HuH-7 (cell line): ENCODE measurements at places on chromosomes 1 and 21.
A peak's percentile ranks its signal among the peaks of the same experiment; 100 is the strongest.

DNA sequence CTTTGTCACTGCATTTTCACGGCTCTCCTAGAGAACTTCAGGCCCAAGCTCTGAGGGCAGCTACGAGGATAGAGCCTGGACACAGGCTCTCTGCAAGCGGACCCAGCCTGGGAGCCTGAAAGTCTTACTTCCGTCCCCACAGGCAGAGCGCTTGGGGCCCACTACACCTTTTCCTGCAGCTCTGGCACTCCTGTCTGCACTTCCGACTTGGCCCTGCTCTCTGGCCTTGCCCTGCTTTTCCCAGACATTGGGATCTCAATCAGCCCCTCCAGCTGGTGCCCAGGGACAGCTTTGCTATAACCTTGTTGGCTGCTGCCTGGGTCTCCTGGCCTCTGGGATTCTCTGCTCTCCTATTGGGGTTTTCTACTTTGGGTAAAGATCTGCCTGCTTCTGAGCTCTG, 27.6 kb downstream of the WNT4 start:
- no peak for DNase-seq

GRCh38 chr1:118360817-118361216, 175.8 kb upstream of the SPAG17 start:
- no peak for DNase-seq

DNA sequence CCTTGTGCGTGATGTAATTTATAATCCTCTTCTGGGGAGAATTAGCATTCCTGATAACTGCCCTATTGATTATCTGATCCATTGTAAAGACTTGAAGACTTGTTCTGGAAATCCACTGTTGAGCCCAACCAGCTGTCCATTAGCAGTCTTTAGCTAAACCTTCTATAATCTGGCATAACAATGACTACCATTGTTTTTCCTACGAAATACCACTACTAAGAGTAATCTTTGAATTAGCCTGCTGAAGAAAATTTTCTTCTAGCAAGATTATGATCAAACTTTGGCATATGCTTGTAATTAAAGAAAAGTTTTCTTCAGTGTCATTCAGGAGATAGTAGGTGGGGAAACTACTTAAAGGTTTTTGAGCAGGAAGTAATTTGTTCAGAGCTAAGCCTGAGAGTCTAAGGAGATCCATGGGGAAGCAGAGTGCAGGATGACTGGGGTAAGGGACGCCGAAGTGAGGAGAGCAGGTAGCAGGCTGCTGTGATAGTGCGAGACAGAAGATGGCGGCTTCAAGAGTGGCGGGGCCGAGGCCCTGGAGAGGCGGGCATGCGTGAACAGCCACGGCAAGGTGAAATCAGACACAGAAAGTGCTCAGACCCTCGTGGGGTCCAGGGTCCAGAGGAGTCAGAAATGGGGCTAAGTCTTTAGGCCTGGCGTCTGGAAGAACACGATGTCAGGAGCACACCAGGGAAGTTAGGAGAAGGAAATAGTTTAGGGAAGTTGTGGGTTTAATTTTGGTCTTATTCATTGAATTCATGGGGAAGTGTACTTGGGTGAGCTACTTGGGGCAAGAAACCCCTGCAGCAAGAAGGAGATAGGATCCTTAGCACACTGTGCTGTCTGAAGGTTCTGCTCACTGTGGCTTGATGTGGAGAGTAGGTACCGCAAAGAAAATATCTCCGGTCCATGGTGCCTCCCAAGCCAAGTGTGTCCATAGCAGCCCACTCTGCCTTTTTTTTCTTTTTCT, 112.6 kb upstream of the ADAR start:
- no peak for DNase-seq

GRCh38 chr1:246947255-246947654, 15.5 kb upstream of the AHCTF1 start:
- no peak for DNase-seq

GRCh38 chr21:20856926-20857325, 141.3 kb upstream of the NCAM2 start:
- DNase-seq: peak; percentile 56

DNA sequence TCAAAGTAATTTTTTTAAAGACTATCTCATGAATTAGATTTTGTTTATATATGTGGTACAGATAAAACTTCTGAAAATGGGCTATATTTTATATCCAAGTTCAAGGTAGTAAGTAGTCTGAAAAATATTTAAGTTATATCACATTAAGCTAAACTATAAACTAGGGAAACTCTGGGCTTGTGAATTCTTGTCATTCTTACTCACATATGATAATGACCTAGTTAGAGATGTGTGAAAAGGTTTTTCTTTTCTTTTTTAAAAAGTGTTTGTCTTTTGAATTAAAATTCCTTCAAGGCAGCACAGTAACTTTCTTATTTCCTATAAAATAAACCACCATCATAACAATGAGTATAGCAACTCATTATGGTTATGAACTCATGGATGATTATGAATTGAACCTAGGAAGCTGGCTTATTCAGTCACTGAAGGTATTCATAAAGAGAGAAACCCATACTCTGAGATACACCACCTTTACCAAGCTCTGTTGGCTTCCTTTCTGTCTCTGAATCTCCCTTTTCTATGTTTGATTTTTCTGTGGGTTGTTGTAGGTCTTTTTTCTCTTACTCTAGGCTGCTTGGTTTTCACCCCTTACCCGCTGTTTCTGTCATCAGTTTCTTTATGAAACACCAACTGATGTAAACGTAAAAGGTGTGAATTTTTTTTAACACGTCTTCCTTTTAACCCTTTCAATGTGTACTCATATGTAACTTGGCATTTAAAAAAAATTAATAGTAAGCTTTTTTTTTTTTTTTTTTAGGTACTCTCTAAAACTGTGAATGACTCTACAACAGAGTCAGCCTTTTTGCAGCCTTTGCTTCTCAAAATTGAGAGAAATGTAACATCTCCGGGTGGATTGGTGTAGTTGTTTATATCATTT, 25.2 kb downstream of the IL12RB2 start:
- DNase-seq: no peak

DNA sequence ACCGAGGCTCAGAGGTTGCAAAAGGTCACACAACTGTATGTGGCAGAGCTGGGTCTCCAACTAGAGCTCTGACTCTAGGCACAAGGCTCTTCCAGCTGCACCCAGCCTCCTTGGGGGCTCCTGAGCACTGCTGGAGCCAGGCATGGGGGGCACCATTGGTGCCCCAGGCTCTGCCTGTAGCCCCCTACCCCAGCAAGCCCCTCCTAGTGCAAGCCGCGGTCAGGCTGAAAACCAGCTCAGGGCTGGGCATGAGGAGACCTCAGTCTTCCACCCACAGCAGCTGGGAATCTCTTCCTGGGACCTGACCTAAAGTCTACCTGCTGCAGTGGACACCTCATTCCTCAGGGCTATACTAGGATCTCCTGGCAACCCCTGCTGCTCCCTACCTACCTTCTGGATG, 14.6 kb downstream of the TNNT2 start:
- DNase-seq: no peak

DNA sequence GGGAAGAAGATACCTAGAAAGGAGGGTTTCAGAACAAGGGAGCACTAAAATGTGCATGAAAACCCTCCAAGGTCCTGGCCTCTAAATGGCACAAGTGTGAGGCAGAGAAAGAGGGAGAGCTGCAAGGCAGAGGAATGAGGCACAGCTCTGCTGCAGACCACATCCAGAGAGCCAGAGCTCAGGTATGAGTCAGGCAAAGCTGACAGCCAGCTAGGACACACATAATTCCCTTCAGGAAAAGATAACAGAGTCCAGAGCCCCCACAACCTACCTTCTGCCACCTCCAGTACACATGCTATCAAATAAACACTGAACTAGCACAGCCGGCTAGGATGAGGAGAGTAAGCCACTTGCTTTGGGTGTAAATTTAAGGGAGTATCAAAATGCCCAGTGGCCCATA, 62.2 kb downstream of the HSF2BP start:
- DNase-seq: peak; percentile 20

DNA sequence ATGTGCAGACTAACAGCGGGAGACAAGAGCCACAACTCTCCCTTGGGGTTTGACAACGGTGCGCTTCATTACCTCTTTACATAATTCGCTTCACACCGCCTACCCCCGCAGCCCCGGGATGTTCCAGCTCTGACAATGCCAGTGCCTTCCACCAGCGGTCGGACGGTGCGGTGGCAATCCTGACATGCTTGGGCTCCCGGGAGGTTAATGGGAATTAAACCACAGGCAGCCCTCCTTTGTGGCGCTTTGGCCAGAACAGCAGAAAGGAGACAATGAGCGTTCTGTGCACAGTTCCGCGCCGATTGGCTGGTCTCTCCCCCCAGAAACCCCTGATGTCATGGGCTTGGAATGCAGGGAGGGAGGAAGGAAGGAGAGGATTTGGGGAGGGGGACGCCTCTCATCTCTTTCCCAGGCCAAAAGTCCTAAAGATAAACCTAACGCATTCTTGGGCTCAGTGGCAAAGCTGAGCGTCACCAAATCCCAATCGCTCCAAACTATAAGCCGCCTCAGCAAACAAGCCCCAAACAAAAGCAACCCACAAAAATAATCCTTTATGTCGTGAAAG, 1.3 kb downstream of the CNN3 start:
- DNase-seq: peak; percentile 58

DNA sequence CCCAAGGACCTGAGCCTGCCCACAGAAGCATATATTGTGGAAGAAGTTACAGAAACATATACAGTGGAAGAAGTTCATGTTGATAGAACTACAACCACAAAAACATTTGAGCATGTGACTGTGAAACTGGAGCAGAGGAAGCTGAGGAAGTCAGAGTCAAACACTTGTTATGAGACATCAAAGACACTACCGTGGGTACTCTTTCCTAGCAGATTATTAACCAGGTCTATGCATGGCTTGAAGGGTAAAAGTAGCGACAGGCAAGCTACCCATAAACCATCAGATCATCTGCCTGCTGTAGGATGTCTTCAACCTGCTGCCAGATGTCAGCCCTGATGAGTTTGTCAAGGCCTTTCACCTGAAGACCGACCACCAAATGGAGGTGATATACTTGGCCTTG, 35.8 kb downstream of the IVNS1ABP start:
- DNase-seq: no peak

GRCh38 chr1:226633541-226634165, 85.1 kb downstream of the STUM start:
- DNase-seq: no peak

DNA sequence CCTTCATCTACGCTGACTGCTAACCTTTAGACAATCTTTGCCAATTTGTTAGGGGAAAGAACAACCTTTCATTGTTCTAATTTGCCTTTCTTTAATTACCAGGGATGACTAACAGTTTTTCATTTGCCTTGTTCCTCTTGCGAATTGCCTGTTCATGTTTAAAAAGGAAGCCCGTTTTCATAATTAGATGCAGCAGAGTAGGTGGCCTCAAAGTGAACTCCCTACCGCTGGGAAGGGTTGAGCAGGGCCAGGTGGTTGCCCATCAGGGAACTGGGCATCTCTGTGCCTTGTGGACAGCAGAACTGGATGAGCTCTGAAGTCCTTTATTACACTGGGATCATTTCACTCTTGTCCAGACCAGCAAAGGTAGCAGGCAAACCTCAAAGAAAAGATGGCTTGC, 59.0 kb downstream of the HIVEP3 start:
- no peak for DNase-seq

GRCh38 chr1:8011923-8012858, 13.9 kb downstream of the ERRFI1 start:
- DNase-seq: no peak

- DNase-seq: no peak
These were observed 60.0 kb downstream of the MAN1A2 start for GRCh38 chr1:117427297-117427696.

DNA sequence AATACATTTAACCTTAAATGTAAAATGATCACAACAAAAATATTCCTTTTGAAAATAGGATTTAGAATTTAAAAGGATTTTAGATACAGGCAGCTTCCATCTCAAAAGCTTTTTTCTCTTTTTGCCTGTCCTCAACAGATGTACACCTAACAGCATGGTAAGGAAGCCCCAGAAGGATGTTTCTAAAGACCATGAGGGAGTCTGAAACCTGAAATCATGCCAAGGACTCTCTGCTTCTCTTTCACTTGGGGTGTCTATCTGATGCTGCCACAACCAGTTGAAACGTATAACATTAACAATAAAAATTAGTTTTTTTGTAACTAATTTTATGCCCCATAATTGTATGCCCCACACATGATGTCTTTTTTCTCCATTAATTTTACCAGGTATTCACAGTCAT, 5.4 kb upstream of the ZNF281 start:
- DNase-seq: no peak

DNA sequence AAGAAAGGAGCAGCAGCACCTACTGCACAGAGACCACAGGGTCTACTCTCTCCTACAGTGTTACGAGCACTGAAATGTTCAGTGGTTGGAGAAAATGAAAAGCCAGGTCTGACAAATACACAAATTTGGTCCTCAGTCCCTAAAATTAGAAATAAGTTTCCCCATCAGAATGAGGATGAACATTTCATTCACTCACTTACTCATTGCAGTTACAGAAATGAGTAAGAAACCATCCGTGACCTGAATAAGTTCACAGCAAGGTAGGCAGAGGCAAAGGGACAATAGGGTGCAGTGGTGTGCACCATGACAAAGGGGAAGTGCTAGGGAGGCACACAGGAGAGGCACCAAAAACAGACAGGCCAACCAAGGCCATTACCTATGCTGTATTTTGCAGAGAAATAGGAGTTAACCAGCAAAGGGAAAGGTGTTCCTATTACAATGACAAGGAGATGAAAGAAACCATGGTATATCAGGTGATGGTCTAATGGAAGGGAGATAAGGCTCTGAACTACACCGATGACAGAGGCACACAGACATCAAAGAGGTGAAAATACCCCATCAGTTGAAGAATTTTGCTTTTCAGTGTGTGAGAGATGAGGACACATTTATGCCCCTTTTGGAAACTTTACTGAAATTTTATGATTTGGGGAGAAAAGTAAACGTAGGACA, 29.4 kb downstream of the VAV3 start:
- no peak for DNase-seq

- no peak for DNase-seq
These were observed 9.8 kb downstream of the DISP1 start for GRCh38 chr1:222824641-222825040.
